ENCODE measurements at places on chromosomes 16 and 17.
A peak's percentile ranks its signal among the peaks of the same experiment; 100 is the strongest.

- no peak for DNase-seq
These were observed 3.8 kb downstream of the GID4 start for GRCh38 chr17:18042983-18043382.

- no peak for DNase-seq
These were observed 141.6 kb downstream of the PRKCA start for GRCh38 chr17:66444031-66444430.

DNA sequence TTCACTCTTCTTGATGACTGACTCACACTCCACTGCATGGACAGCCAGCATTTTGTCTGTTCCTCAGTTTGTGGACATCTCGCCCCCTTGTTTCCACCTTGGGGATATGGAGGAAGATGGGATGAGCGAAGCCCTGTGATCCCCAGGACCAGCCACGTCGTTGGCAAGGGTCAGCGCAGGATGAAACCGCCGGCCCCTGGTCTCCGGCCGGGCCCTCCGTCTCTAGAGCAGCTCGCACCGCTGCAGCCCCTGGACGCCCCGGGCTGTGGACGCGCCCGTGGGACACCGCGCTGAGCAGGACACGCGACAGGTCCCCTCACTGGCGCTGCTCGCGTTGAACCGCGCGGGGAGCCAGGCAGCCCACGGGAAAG is 604 bp upstream of the ZC3H18 start:
- peak; percentile 14 for DNase-seq

GRCh38 chr16:1923299-1924034 is 5.3 kb upstream of the HS3ST6 start:
- peak; percentile 64 for DNase-seq

GRCh38 chr17:42530952-42531454 is 5.0 kb upstream of the NAGLU start:
- DNase-seq, result no peak

- DNase-seq, result no peak
These were observed 43.0 kb upstream of the ZNF750 start for GRCh38 chr17:82882715-82883418.

DNA sequence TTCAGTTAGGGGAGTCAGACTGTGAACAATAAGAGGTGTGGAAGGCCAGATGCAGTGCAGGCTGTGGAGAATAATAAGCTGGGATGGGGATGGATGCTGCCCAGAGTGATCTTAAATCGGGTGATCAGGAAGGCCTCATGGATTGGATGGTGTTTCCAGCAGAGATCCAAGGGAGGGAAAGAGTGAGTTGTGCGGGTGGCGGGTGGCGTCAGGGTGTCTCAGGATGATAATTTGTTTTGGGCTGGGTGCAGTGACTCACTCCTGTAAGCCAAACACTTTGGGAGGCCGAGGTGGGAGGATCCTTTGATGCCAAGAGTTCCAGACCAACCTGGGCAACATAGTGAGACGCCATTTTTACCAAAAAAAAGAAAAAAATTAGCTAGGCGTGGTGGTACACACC is 7.9 kb downstream of the CLUAP1 start:
- no peak for DNase-seq

DNA sequence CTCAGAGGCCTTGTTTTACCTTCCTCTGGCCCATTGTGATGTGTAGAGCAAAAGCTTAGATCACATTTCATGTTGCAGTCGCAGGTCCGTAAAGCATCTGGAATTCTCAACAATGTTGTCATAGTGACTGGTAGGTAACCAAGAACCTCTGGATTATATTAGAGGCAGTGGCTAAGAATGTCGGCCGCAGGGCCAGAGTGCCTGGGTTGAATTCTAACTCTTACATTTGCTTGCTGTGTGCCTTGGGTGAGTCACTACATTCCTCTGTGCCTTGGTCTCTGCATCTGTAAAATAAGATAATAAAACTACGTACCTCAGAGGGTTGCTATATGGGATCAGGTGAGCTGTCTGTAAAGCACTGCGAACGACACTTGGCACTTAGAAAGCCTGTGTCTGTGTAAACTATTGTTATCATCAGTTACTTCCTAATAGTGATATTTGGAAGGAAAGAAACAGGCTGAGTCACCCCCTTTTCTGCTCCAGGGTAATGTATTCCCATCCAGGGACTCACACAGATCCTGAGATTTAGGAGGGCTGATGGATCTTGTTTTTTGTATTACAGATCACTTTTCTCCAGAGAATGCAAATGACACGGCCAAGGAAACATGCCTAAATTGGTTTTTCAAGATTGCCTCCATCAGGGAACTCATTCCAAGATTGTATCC is 52.2 kb downstream of the VPS35L start:
- no peak for DNase-seq

GRCh38 chr17:27216836-27217235 is 77.1 kb upstream of the WSB1 start:
- no peak for DNase-seq

DNA sequence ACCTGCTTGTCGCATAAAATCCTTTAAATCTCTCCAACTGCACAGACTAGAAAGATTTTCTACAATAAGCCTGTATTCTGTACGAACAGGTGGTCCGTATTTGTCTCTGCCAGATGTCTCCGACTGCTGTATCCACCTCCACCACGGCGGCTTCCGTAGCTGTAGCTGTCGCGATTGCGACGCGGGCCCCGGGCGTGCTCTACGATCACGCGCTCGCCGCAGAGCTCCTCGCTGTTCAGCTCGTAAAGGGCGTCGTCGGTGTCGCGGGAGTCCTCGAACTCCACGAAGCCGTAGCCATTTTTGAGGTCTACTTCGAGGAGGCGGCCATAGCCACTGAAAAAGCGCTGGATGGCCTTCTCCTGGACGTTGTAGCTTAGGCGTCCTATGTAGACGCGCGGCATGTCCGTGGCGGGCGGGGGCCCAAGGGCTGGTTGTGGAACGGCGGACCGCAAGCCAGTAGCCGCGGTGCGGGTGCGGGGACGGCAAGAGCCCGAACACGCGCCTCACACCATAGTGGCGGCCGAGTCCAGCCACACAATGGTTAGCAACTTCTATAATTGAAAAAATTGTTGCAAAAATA is 36.1 kb downstream of the ZNF624 start:
- DNase-seq, result no peak

GRCh38 chr16:88068476-88069396 is 117.5 kb downstream of the BANP start:
- DNase-seq, result no peak

DNA sequence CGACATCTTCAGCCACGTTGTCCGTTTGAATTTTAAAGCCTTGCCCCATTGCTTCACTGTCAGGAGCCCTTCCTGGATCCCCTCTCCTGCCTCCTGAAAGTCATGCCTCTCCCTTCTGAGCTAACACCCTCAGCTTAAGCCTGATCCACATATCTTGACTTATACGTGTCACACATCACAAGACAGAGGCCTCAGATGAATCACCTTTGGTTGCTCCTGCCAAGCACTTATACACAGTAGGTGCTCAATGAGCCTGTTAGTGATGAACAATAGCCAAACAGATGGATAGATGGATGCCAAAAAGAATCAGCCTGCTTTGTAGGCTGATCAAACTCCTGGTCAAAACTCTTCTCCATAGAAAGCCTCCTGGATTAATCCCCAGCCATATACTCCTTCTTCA is 31.8 kb downstream of the PITPNM3 start:
- DNase-seq, result no peak

DNA sequence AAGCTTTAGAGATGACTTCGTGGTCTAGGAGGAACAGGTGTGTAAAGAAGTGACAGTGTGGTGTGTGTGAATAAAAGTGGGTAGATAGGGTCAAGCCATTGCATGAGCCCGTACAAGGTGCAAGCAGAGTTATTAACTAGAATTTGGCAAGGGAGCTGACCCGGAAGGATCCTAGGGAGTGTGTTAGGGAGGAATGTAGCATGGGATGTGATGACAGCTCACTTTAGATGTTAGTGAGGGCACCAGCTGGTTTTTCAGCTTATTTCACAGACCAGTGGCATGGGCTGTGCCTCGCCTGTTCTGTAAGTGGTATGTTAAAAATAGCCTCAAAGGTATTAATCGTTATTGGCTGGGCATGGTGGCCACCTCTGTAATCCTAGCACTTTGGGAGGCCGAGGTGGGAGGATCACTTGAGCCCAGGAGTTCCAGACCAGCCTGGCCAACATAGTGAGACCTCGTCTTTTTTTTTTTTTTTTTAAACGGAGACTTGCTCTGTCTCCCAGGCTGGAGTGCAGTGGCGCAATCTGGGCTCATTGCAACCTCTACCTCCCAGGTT is 8.3 kb downstream of the ANKRD40CL start:
- DNase-seq, result no peak

DNA sequence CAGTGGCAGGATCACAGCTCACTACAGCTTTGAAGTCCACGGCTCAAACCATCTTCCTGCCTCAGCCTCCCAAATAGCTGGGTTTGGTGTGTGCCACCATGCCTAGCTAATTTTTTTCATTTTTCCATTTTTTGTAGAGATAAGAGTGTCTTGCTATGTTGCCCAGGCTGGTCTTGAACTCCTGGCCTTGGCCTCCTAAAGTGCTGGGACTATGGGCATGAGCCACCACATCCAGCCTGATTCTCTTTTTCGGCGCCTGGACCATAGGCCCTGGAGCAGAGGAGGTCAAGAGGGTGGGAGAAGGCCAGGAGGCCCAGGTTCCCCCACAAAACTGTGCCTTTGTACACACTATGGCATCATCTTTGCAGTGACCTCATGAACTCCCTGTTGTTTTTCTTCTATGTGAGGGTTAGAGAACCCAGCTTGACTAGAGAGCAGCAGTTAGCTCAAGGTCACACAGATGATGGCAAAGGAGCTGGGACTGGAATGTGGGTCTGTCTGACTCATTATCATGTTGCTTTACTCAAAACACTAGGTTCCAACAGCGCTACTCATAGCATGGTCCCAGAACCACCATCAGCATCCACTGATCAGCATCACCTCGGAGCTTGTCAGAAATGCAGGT is 16.3 kb downstream of the SCN4A start:
- DNase-seq, result peak; percentile 7

DNA sequence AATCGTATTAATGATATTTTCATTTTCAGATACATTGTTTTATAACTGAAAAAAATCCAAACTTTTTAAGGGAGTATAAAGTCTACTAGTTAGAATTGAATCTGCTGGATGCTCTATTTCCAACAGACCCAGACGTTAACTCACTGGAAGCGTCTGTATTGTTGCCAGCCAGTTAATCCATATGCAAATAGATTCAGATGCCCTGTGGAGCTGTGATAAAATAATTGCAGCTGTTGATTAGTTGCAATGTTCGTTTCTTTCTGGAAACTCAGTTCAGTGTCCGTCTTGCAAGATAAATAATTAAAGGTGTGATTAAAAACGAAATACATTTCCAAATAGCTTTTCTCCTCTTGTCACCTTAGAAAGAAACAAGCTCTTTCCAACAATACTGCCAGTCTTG is 5.1 kb upstream of the GNA13 start:
- DNase-seq, result no peak

GRCh38 chr16:11250091-11250785 is 5.8 kb downstream of the SOCS1 start:
- peak; percentile 67 for DNase-seq

DNA sequence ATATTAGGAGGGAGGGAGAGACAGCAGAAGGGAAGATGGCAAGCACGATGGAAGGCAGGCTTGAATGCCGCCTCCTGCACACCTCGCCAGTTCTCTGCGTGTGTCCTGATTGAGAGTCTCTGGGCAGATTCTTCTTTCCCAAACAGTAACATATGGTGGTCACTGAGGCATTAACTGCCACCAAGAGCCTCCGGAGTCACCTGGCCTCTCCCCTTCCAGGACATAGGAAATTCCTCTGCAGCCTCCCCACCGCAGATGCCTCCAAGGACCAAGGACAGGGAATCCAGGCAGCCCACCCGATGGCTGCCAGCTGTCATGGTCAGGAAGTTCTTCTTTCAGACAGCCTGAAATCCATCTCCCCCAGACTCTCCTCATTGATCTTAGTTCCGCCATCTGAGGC is 149.3 kb downstream of the ENGASE start:
- DNase-seq, result no peak

DNA sequence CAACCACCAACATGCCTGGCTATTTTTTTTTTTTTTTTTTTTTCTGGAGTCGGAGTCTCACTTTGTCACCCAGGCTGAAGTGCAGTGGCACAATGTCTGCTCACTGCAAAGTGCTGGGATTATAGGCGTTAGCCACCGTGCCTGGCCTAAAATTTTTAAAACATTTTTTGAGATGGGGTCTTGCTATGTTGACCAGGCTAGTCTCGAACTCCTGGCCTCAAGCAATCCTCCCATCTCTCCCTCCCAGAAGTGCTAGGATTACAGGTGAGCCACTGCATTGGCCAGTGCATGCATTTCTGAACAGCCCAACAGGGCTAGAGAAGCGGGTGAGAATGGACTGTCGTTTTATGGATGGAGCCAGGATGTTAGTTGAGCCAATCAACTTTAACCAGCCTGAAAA is 72.4 kb downstream of the ERCC4 start:
- DNase-seq, result no peak

DNA sequence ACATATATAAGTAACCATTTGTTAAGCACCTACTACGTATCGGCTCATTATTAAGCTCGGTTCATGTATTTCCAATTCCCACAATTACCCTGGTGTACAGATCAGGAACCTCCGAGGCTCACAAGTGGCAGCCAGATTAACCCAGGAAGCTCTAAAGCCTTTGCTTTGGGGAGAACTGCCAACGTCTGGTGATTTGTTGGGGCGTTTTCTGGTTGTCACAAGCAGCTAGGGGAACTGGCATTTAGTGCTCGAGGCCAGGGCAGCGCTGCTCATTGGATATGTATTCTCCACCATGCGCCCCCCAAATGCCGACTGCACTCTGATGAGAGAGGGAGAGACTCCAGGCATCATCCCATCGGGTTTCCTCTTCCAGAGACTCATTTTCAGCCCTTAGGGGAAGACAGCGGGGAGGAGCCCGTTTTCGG is 541 bp downstream of the ZNF18 start:
- peak; percentile 55 for DNase-seq

DNA sequence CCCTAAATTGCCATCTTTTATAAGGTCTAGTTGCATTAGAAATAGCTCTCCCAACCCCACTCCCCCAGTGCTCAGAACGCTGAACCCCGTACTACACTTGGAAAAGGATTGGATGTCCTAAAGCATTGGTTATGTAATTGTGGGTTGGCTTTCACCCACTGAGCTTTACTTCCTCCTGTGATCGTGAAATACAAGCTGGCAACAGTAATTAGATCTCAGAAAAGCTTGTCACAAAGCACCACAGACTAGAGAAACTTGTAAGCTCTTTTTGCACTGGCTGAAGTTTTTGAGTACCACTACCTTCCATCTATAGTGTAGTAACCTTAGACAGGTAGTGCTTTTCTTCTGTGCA is 54.4 kb downstream of the SIAH1 start:
- DNase-seq, result no peak

- no peak for DNase-seq
These were observed 28.8 kb downstream of the PRDM7 start for GRCh38 chr16:90048347-90048722.

- DNase-seq, result peak; percentile 46
These were observed 873 bp downstream of the SETD1A start for GRCh38 chr16:30958175-30959079.

GRCh38 chr17:76138896-76139752 is 1.9 kb downstream of the FOXJ1 start:
- no peak for DNase-seq

GRCh38 chr17:39238311-39238972 is 12.7 kb upstream of the STAC2 start:
- DNase-seq, result peak; percentile 68

- no peak for DNase-seq
These were observed 32.0 kb downstream of the SLC6A4 start for GRCh38 chr17:30203471-30203981.

- DNase-seq, result peak; percentile 42
These were observed 83.8 kb downstream of the FOXL1 start for GRCh38 chr16:86662195-86662594.

Data from RPMI7951 (cell line).